Hematopoietic multipotent progenitor cell treated with erythropoietin and hydrocortisone succinate and interleukin-3 and kit ligand, for 8 days (in vitro differentiated cells): ENCODE measurements at places on chromosomes 12 and 14.
A peak's percentile ranks its signal among the peaks of the same experiment; 100 is the strongest.

- no peak for DNase-seq
These were observed 60.8 kb downstream of the SAMD4A start for GRCh38 chr14:54627540-54628363.

GRCh38 chr12:29782871-29783772, 620 bp downstream of the TMTC1 start:
- DNase-seq, result no peak

- DNase-seq, result no peak
These were observed 480.2 kb upstream of the PRICKLE1 start for GRCh38 chr12:43069768-43070221.

DNA sequence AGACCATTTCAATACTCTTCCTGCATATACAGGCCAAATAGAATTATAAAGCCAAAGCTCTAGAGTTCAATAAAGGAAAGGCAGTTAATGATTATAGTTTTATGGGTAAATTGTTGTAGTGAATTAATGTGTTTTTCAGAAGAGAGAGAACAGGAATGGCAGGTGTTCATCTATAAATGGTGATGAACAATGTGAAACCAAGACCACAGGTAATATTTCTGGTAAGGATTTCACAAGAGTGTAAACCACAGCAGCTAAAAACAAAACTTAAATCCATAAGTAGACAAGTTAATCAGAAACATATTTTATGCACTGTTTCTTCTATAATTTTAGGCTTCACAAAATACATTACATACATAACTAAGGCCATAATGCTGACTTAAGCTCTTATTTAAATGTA, 204.4 kb downstream of the SYT1 start:
- no peak for DNase-seq

DNA sequence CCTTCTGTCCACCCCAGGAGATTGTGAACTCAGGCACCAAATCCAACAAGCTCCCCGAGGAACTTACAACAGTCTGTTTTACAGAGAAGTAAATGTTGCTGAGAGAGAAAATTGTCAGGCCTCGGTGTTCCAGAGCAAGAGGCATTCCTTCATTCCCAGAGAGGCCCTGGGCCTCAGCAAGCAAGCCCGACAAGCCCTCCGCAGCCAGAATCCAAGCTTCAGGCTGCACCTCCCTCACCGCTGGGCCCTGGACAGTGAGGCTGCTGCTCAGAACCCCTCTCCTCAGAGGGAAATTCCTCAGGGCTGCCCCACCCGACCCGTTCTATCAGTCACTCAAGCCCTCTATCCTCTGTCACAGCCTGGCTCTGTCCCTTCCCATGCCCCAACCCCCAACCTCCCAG, 56.4 kb downstream of the ZFP36L1 start:
- DNase-seq, result no peak

- DNase-seq, result peak; percentile 32
These were observed 6.6 kb downstream of the TSPAN19 start for GRCh38 chr12:85029456-85029855.

- no peak for DNase-seq
These were observed 9.7 kb downstream of the P2RX7 start for GRCh38 chr12:121142171-121142950.

DNA sequence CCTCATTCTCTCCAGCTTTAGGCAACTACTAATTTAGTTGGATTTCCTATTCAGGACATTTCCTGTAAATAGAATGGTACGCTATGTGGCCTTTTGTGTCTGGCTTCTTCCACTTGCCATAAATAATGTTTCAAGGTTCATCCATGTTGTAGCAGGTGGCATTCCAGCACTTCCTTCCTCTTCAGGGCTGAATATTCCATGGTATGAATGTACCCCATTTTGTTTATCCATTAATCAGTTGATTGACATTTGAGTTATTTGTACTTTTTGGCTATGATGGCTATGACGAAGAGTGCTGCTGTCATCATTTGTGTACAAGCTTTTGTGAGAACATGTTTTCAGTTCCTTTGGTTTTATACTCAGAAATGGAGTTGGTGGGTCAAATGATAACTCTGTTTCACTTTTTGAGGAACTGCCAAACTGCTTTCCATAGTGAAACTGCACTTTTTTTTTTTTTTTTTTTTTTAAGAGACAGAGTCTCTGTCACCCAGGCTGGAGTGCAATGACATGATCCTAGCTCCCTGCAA, 6.5 kb upstream of the CDK2AP1 start:
- DNase-seq, result peak; percentile 50

- no peak for DNase-seq
These were observed 8.4 kb downstream of the IFI27L1 start for GRCh38 chr14:94089479-94089878.

GRCh38 chr12:117101953-117102799, 3.0 kb upstream of the TESC start:
- DNase-seq, result no peak

- no peak for DNase-seq
These were observed 82.2 kb downstream of the ATXN7L3B start for GRCh38 chr12:74619884-74620283.
